ENCODE measurements at places on chromosomes 3 and 15.

GRCh38 chr3:189355481-189356201, 183.9 kb downstream of the TPRG1 start:
- peak; percentile 31 for DNase-seq

DNA sequence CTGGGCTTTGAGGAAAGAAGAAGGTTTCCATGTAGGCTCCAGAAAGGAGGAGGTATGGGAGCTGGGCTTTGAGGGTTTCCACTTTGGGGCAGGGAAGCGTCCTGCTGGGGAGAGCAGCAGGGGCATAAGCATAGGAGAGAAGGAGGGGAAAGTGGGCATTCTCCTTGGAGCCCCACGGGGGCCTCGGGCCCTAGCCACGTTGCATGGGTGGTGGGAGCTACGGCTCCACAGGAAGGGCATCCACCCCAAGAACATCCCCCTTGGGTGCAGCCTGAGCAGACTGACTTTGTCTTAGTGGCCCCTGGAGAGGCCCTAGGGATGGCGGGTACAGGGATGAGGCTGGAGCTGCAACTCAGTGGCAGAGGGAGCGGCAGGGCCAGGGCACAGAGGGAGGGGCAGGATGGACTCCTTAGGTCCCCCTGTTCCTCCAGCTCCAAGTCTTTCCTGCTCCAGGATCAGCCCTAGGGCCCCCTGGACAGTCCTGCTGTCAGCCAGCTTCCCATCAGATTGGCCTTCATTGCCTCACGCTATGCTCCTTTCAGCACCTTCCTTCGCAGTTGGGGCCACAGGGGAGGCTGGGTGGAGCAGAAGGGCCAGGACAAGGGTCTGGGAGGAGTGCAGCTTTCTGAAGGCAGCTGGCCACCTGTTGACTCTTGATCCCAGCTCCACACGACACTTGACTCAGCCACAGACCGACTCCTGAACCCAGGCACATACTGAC, 22.9 kb downstream of the PRR20G start:
- no peak for DNase-seq

- DNase-seq: no peak
Observed at GRCh38 chr3:40170395-40170794, 139.1 kb upstream of the EIF1B start.

- no peak for DNase-seq
Observed at GRCh38 chr3:49492969-49493368, 22.9 kb downstream of the DAG1 start.

DNA sequence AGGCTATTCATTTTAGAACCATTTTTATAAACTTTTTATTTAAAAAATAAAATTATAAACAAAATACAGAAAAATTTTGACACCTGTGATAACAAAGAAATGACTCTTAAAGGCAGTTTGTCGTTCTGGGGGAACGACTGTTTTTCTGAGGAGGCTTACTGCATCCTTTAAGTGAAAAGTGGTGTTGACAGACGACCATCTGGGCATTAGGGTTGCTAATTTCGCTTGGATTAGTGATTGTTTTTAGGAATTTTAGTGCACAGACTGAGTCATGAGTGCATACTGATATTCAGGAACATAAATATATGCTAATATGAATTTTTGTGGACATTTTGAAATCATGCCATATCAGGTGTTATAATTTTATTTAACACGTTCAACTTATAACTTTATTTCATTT, 28.5 kb downstream of the OSTN start:
- no peak for DNase-seq

DNA sequence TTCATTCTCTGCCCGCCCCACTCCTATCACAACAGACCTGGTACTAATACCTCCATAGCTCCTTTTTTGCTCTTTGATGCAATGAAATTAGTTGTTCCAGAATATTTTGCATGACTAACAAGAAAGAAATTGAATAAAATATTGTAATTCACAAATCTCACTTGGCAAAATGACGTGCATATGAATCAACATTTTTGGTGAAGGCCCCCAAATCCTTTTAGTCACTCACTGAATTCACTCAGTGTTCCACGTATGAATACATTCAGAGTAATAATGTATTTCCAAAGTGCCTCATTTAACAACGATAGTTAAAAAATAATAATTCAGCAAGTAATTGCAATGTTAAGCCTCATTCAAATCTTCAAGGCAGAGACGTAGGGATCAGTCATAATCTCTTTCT, 148.6 kb upstream of the STRIT1 start:
- no peak for DNase-seq

DNA sequence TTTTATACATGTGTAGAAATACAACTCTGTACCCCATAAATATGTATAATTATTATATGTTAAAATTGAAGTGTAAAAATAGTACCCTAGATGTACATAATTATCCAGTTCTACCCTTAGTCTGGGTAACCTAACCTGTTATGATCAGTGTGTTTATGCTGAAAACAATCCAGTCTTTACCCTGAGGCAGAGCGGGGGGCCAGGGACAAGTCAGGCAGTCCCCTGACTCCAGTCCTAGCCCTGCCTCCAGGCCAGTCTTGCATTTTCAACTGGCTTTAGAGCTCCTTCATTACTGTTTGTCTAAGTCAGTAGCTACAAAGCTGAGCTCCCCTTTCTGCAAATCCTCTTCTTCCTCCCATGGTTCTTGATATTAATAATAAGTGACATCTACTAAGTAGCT, 3.1 kb downstream of the MESD start:
- no peak for DNase-seq

DNA sequence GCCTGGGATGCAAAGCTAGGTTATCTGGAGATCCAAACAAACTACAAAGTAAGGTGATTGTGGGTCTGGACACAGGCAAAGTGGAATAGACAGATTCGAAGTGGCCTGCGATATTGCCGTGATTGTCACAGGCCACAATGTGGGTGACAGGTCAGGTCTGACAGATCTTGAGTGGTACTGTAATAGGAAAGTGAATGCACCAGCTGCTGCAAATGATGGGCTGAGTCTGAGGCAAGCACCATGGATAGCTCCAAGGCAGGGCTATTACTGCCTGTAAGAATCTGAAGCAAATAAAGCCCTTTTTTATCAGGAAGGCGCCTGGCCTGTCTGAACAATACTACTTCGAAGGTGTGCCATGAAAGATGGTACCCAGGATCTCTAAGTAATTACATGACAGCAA, 10.0 kb downstream of the ARMC8 start:
- peak; percentile 79 for DNase-seq

DNA sequence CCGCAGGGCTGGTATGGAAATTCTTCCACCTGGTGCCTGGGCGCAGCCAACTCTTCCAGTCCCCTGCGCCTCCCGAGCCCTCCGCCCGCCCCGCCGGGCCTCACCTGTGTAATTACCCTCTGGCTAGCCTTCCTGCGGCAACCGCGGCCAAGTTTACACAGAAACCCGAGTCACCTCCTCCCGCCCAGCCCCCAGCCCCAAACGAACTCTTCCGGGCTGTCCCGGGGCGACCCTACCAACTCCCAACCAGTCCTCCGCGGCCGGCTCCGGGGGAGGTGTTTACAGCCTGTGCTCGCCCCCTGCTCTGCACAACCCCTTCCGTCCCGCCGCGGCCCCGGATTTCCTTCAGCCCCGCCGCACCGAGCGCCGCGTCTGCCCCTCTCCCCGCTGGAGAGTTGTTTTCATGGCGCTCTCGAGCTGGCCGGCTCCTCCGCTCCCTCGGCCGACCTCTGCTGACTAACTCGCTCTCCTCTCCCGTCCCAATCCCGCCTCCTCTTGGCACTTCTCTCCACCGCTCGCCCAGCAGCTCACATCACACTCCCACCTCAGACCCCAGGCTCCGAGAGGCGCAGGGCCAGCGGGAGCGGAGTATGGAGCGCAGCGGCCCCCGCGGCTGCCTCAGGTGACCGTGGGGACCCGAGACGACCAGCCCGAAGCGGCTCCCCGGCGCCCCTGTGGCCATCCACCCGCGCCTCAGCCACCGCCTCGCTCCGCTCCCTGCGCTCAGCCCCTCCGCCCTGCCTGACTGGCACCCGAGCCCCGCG, 538 bp downstream of the ATOSA start:
- peak; percentile 89 for DNase-seq

DNA sequence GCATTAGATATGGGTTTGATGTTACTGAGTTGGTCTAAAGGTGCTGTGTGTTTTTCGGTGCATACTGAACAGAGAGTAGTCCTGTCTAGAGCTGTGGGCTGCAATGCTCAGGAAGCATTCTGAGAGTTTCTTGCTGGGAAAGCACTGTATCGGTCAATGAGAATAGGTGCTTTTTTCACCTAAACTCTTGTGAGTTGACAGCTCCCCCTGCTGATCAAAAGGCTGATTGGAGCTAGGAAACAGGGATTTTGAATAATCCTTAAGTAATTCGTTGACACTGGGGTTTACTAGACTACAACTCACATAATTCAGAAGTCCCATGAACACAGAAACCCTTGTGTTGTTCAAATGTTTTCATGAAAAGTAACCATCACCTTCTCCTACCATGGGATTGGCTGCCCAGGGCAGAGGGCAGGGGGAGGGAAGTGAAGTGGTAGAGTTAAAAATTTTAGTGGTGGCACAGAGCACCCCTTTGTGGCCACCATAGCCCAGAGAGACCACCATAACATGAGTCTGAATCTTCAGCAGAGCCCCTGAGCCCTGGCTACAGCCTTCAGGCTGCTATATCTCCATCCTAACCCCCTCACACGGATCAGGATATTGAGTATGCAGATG, 13.0 kb upstream of the MANF start:
- DNase-seq: peak; percentile 66

DNA sequence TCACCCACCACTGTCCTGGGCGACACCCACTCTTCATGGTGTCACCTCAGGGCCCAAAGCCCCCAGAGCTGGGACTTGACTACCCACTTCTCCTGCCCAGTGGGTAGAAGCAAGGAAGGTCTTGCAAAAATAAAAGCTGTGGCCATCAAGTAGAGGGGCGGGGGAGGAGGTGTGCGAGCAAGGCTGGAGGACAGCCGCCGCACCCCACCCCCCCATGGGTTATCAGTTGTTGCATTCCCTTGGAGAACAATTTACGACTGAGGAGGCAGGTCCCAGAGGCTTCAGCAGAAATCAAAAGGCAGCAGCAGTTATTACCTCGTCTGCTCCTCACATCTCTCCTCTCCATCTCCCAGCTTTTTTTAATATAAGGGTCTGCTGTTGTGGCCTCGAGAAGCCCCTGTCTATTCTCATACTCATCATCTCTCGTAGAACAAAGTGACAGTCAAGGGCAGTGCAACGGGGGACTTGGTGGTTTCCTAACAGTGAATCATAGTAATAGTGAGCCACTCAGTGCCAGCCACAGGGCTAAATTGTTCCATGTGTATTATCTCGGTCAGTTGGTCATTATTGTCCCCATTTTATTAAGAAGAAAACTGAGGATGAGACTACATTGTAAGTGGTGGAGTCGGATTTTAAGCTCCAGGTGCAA, 116.4 kb downstream of the PDCD6IP start:
- DNase-seq: no peak

GRCh38 chr3:29683018-29683993, 402.4 kb downstream of the RBMS3 start:
- peak; percentile 46 for DNase-seq

DNA sequence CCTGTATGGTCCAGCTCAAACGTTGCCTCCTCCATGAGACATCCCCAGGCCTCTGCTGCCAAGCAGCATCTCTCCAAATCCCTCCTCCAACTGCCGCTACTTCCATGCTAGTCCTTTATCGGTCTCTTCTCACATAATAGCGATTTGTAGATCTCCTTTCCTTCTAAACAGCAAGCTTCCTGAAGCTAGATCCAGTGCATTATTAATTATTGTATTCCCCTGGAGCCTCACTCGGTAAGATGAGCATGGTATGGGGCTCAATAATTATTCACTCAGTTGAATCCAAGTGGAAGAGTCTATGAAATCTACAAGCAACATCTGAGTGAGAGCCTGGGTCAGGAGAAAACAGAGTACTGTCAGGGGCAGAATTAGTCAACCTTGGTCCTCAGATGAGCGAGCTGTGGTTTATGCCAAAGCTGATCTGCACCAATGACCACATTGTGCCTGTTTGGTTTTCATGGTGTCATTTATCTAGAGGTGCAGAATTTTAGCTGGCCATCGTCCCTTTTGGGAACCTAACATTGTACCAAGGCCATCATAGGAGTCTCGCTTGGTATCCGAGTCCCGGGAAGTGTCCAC, 93.8 kb upstream of the UBE2E1 start:
- no peak for DNase-seq

- no peak for DNase-seq
Observed at GRCh38 chr3:21526461-21526860, 224.5 kb downstream of the ZNF385D start.

DNA sequence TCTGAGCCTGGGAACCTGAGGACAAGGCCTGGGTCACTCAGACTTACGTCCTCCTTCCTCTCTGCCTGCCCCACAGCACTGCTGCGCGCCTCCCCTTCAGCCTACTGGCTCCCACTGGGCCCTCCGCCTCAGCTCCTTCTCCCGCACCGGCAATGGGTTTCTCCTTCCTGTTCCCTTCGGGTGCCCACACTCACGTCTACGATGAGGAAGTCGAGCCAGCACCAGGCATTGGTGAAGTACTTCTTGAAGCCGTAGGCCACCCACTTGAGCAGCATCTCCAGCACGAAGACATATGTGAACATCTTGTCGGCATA, 70.0 kb downstream of the EXOG start:
- no peak for DNase-seq

- DNase-seq: no peak
Observed at GRCh38 chr3:188421836-188422540, 268.0 kb downstream of the LPP start.

GRCh38 chr3:141793476-141794260, 30.5 kb downstream of the GRK7 start:
- DNase-seq: no peak

DNA sequence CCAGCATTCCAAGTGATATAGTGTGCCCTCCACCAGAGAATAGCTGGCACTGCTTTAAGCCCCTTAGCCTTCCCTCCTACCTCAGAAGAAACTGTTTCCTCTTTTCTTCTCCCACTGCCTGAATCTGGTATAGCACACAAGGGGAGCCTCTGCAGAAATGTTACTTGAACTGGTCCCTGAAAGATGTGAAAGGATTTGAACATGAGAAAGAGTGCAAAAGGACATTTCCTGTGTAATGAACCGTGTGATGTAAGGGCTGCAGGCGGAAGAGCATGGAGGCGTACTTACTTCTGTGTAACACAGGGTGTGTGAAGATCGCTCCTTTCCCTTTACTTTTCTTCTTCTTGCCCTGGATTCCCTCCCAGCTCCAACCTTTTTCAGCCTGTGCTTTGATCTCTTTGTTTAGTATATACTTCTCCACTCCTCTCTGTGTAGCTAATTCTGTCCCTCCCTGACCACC, 8.4 kb downstream of the TMOD3 start:
- no peak for DNase-seq

DNA sequence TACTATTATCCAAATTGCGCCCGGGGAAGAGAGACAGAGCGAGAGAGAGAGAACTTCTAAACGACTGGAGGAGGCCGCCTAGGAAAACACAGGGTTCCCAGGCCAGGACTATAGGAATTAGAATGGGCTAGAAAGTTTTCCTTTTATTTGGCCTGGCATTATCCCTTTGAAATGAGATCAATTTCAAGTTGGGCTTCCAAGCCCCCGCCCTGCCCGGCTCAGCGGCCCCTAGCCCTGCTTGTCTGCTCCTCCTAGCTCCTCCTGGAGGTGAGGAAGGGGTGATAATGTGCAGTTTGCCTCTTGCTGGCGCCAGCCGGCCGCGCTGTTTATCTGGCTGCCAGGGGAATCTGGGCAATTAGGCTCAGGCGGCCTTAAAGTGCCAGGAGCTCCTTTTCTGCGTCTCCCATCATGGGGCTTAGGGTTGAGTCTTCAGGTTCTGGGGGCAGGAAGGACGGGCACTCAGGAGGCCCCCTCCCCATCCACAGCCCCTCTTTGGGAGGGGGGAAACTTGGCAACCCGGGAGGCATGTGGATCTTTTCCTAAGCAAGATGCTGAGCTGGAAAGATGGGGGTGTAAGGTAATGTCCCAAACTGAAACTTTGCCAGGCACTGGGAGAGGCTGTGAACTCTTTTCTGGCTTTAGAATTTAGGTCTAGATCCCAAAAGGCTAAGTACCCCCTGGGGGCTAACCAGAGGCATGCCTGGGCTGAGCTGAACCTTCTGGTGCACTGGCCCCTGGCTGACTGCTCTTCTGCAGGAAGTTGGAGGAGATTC, 5.5 kb downstream of the SMAD6 start:
- DNase-seq: peak; percentile 62

Measured in stomach (tissue), 19 donors.